Foreskin keratinocyte (primary cell): ENCODE measurements at places on chromosomes 7 and 10. TPM values are rescaled to one million over a fixed set of nuclear protein-coding genes. Genes with fewer than 3 reads are reported as not detected.

Gene POLR1F
- total RNA-seq, result 24.8 and 25.5 TPM in 2 replicates

Gene LRRN3
- total RNA-seq, result not detected in 2 replicates

Gene PSD
- 0.14 and 0.24 TPM in 2 replicates for total RNA-seq

Gene ADIRF
- total RNA-seq, result 84.3 and 107 TPM in 2 replicates

Gene ADCYAP1R1
- not detected in 2 replicates for total RNA-seq

Gene FMC1
- 5.5 and 5.6 TPM in 2 replicates for total RNA-seq

Gene GARIN1A
- total RNA-seq, result 0.11 and 0.71 TPM in 2 replicates

Gene SUN3
- total RNA-seq, result not detected in 2 replicates

Gene CYP3A5
- total RNA-seq, result 1.1 and 1.9 TPM in 2 replicates

Gene TSPAN33
- total RNA-seq, result 1.4 and 4.5 TPM in 2 replicates

Gene DYNC1I1
- total RNA-seq, result 0.10 and 0.21 TPM in 2 replicates

Gene PLXDC2
- 4.2 and 5.1 TPM in 2 replicates for total RNA-seq

Gene PLXNA4
- not detected in 2 replicates for total RNA-seq

Gene NKX2-3
- total RNA-seq, result not detected in 2 replicates

Gene GBX1
- total RNA-seq, result not detected in 2 replicates

Gene MRC1
- total RNA-seq, result 0.07 TPM in 1 of 2 replicates, not detected in the other

Gene HMX3
- not detected in 2 replicates for total RNA-seq

Gene HOXA13
- total RNA-seq, result not detected in 2 replicates

Gene VSTM2A
- not detected in 2 replicates for total RNA-seq

Gene SORCS3
- total RNA-seq, result not detected in 2 replicates

Gene JMJD1C
- 42.0 and 51.6 TPM in 2 replicates for total RNA-seq

Gene CHRM2
- total RNA-seq, result not detected in 2 replicates
